ENCODE measurements at places on chromosomes 12 and 14. TPM values are rescaled to one million over a fixed set of nuclear protein-coding genes. Genes with fewer than 3 reads are reported as not detected.

DNA sequence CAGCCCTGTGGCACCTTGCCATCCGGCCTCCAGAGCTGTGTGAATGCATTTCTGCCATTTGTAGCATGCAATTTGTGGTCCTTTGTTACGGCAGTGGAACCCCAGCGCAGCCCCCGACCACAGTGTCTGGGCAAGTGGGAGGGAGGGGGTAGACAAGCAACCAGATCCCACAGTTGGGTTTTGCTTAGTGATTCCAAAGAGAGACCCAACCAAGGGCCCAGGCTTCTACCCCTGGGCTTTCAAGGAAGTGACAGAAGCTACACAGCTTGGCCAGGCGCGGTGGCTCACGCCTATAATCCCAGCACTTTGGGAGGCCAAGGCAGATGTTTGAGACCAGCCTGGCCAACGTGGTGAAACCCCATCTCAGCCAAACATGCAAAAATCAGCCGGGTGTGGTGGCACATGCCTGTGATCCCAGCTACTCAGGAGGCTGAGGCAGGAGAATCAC is 17.8 kb downstream of the ZBTB42 start:
- H3K4me3 ChIP-seq, result no peak overlapping the region
- no peak overlapping the region for H3K27ac ChIP-seq
- H3K36me3 ChIP-seq, result no peaks in the 10 kb centered on the region
- H3K4me1 ChIP-seq, result peaks cover 21% of the 10 kb centered on the region
- H3K27me3 ChIP-seq, result no peaks in the 10 kb centered on the region

GRCh38 chr12:76588881-76589565 is 29.5 kb upstream of the OSBPL8 start:
- DNase-seq, result peak; percentile 31
- no peak overlapping the region for H3K4me3 ChIP-seq
- H3K36me3 ChIP-seq, result no peaks in the 10 kb centered on the region
- no peaks in the 10 kb centered on the region for H3K4me1 ChIP-seq
- H3K27ac ChIP-seq, result no peak overlapping the region
- H3K27me3 ChIP-seq, result peaks cover 5% of the 10 kb centered on the region

DNA sequence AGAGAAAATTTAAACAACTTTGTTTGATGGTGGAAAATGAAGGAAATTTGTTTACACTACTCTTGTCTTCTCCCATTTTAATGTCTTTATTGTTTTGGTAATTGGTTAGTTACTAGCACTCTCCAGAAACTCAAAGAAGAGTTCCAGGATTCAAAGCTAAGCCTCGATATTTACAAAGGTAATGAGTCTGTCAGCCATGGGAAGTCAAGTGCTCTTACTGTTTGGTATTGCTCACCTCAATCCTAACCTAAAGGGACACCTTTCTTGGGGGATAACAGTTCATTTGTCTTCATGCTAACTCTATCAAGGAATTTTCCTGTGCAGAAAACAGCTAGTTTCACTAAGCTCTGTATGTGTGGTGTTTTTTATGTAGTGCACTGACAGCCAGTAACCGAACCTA is 222.9 kb upstream of the LMO3 start:
- H3K27ac ChIP-seq, result no peak overlapping the region
- H3K4me3 ChIP-seq, result no peak overlapping the region
- no peak for DNase-seq
- no peaks in the 10 kb centered on the region for H3K4me1 ChIP-seq

DNA sequence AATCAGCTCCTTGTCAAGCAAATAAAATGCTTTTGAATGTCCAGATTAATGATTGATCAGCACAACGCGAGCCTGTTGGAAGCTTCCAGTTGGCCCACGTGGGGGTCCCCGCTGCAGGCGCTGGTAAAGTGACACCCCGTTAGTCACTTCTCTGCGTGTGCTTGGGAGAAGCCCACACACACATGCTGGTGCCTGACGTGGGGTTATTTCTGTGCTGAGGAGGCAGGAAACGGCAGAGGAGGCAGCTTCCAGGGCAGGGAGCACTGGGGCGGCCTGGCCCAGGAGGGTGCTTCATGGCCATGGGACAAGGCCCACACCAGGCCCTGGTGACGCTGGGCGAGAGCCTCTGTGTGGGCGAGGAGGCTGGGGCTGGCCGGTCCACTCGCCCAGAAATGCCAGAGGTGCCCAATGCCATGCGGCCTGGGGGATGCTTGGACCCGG is 101.5 kb downstream of the KIF26A start:
- H3K4me3 ChIP-seq, result no peak overlapping the region
- no peak overlapping the region for H3K27ac ChIP-seq
- H3K27me3 ChIP-seq, result no peaks in the 10 kb centered on the region
- H3K36me3 ChIP-seq, result no peaks in the 10 kb centered on the region

DNA sequence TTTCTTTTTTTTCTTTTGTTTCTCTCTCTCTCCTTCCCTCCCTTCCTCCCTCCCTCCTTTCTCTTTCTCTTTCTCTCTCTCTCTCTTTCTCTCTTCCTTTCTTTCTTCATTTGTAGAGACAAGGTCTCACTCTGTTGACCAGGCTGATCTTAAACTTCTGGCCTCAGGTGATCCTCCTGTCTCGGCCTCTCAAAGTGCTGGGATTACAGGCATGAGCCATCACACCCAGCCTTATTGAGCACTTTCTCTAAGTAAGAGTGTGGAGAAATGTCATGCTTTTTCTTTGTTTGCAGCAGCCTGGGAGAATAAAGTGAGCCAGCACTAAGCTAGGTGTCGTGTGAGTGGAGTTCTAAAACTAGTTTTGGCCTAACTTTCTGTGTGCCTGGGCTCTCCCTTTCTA is 74.0 kb downstream of the TTC7B start:
- DNase-seq, result no peak
- H3K27ac ChIP-seq, result no peak overlapping the region
- no peaks in the 10 kb centered on the region for H3K4me1 ChIP-seq
- H3K4me3 ChIP-seq, result no peak overlapping the region
- no peaks in the 10 kb centered on the region for H3K36me3 ChIP-seq

DNA sequence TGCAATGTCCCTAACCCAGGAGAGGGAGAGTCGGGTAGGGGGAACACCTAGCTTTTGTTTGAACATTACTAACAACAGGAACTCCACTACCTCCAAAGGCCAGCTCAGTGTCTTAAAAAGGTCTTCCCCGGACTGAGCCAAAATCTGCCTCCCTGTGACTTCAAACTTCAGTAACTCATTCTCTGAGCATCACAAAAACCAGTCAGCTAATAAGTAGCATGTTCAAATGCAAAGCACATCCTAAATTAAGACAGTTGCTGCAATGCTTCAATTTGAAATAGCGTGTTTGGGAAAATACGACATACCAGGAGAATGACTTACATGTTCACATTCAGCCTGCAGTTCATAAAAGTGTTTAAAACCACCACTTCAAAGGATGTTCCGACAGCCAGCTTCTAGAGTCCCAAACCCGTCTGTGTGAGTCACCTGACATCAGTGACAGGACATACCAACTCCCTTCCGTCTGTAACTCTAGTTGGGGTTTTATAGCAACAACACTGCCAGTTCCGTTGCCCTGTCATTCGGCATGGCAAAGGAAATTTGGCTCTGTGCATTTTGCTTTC is 13.0 kb downstream of the ZFP36L1 start:
- H3K27ac ChIP-seq, result peak overlapping the region; percentile 99
- peaks cover 89% of the 10 kb centered on the region for H3K4me1 ChIP-seq
- peak overlapping the region; percentile 88 for H3K4me3 ChIP-seq
- no peaks in the 10 kb centered on the region for H3K36me3 ChIP-seq

GRCh38 chr14:101442451-101442850 is 118.8 kb upstream of the DIO3 start:
- H3K27me3 ChIP-seq, result peaks cover 27% of the 10 kb centered on the region
- peak; percentile 15 for DNase-seq
- no peaks in the 10 kb centered on the region for H3K36me3 ChIP-seq
- peaks cover 27% of the 10 kb centered on the region for H3K4me1 ChIP-seq
- H3K27ac ChIP-seq, result no peak overlapping the region
- H3K4me3 ChIP-seq, result peak overlapping the region; percentile 76

DNA sequence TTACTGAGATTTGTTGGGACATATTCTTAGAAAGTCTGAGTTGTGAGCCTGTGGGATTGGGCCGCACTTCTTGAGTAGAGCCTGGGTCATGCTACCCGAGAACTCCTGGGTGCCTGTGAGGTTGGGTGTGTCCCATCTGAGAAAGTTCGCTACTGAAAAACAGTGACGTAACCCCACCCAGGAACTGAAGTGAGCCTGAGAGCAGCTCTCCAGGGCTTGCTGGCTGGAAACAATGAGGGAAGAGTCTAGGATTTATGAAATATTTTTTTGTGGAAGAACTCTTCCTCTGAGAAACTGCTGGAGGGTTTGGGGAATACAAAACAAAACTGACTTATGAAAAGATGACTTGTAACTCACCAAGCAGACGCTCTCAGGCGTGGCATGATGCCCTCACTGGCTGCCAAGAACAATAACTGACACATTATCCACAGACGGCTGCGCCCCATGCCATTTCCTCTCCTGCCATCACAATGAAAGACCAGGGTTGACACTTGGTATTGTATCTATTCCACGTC is 69.2 kb downstream of the RASSF3 start:
- H3K4me1 ChIP-seq, result peaks cover 100% of the 10 kb centered on the region
- no peaks in the 10 kb centered on the region for H3K27me3 ChIP-seq
- peak; percentile 92 for DNase-seq
- peak overlapping the region; percentile 68 for H3K4me3 ChIP-seq
- peak overlapping the region; percentile 92 for H3K27ac ChIP-seq
- H3K36me3 ChIP-seq, result peaks cover 2% of the 10 kb centered on the region

DNA sequence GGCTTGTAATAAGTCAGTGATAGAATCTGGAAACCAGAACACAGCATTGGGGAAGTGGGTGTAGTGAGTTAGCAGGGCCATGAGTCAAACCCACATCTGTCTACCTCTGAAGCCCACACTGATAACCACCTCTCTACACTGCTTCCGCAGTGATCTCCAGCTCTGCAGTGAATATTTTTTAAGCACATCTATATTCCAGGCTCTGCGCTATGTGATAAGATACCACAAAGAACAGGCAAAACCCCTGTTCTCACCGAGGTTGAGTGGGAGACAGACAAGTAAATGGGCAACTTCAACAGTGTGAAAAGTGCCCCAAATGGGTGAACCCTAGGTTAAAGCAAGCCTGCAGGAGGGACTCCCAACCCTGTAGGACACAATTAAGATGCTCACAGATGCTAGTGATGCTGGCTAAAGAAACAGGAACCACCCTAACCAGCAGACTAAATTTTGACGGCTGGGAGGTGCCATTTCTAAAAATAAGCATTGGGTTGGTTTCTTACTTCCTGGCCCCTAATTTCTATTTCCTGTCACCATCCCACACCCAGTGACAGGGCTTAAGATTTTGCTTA is 375.0 kb downstream of the DPF3 start:
- H3K36me3 ChIP-seq, result no peaks in the 10 kb centered on the region
- peaks cover 42% of the 10 kb centered on the region for H3K4me1 ChIP-seq
- DNase-seq, result peak; percentile 40
- H3K27me3 ChIP-seq, result no peaks in the 10 kb centered on the region
- peak overlapping the region; percentile 54 for H3K27ac ChIP-seq
- peak overlapping the region; percentile 45 for H3K4me3 ChIP-seq

DNA sequence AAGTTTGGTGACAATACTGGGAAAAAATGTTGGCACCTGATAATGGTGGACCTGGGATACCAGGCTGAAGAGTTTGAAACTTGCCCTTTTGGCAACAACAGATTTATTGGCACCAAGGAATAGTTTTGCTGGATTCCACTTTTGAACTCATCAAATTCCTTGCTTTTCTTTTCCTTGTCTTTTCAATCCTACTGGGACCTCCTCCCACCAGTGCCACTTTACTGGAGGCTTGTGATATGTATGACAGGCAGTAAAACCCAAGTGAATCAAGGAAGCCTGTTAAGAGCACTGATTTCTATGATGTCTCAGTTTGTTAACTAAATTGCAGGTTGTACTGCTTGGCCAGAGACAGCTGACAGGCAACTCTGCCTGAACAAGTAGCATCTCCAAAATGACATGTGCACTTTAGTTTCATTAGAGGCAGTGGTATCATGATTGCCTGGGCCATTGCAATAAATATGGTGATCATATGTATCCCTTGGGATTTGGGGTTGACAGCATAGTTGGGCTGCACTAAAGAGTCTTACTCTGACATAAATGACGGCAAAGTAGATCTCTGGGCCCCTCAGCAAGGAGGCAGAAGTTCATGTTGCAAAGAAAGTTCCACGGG is 565.4 kb downstream of the DIO2 start:
- no peaks in the 10 kb centered on the region for H3K36me3 ChIP-seq
- no peaks in the 10 kb centered on the region for H3K27me3 ChIP-seq
- no peak overlapping the region for H3K27ac ChIP-seq
- H3K4me3 ChIP-seq, result no peak overlapping the region

DNA sequence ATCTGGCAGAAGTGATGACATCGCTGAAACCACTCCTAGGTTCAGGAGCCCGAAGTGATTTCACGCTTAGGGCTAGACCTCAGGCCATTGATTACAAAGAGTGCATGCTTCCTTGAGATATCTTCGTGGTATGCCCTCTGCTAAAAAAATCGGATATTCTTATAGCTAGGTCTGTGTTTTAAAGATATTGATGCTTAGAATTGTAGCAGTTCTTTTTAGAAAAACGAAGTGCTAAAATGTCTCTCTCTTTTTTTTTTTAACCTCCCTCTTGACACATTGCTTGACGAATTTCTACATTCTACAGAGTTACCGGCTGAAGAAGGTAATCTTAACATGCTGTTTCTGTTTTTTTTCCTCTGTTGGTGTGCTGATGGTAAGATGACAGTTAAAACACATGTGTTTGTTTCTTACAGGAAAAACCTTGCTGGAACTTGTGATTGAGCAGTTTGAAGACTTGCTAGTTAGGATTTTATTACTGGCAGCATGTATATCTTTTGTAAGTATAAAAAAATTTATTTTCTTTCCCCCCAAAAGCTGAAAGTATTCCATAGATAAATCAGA is 1.3 kb downstream of the ATP2A2 start:
- peak overlapping the region; percentile 98 for H3K4me3 ChIP-seq
- H3K4me1 ChIP-seq, result peaks cover 55% of the 10 kb centered on the region
- no peaks in the 10 kb centered on the region for H3K27me3 ChIP-seq
- DNase-seq, result peak; percentile 44
- H3K36me3 ChIP-seq, result peaks cover 8% of the 10 kb centered on the region

GRCh38 chr14:63508033-63508432 is 35.1 kb downstream of the PPP2R5E start:
- no peak overlapping the region for H3K4me3 ChIP-seq
- H3K36me3 ChIP-seq, result peaks cover 2% of the 10 kb centered on the region
- DNase-seq, result no peak
- no peaks in the 10 kb centered on the region for H3K27me3 ChIP-seq

- H3K4me3 ChIP-seq, result no peak overlapping the region
- no peaks in the 10 kb centered on the region for H3K4me1 ChIP-seq
- no peaks in the 10 kb centered on the region for H3K36me3 ChIP-seq
- DNase-seq, result no peak
These were observed 58.6 kb downstream of the TBX3 start for GRCh38 chr12:114625294-114625851.

DNA sequence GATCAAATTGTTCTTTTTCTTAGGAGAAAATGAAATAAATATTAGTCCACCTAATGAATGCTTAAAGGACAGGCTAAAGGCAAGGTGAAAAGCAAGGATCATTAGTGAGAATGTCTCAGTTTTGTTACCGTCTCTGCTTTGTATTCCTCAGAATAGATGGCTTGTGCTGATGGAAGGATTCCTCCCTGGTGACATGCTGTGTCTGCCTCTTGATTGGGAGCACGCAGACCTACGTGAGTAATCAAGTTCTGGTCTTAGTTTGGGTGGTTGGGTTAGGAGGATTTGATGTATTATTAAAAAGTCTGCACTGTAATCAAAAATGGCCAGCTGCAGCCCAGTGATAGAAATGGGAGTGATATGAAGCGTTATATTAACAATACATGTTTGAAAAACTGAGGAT is 78.8 kb upstream of the RTL1 start:
- no peaks in the 10 kb centered on the region for H3K36me3 ChIP-seq
- H3K4me1 ChIP-seq, result no peaks in the 10 kb centered on the region
- no peak for DNase-seq
- H3K4me3 ChIP-seq, result no peak overlapping the region
- H3K27ac ChIP-seq, result no peak overlapping the region

The OAS1 gene
- total RNA-seq, result 44.2 TPM

The TAPBPL gene
- 28.0 TPM for total RNA-seq

The DMAC2L gene
- total RNA-seq, result 16.7 TPM

The FUT8 gene
- total RNA-seq, result 59.2 TPM

The ENO2 gene
- total RNA-seq, result 88.2 TPM

The CMKLR1 gene
- 1.1 TPM for total RNA-seq

The LTB4R2 gene
- 18.1 TPM for total RNA-seq

The IL26 gene
- not detected for total RNA-seq
